H9 (cell line): ENCODE measurements at places on chromosomes 7 and 10. TPM values are rescaled to one million over a fixed set of nuclear protein-coding genes. Genes with fewer than 3 reads are reported as not detected.

GRCh38 chr10:76937181-76937600 lies 700.4 kb downstream of the KCNMA1 start:
- H3K4me3 ChIP-seq = no peak overlapping the region
- H3K27me3 ChIP-seq = no peaks in the 10 kb centered on the region
- H3K36me3 ChIP-seq = no peaks in the 10 kb centered on the region
- no peak for DNase-seq
- H3K27ac ChIP-seq = no peak overlapping the region
- no peaks in the 10 kb centered on the region for H3K4me1 ChIP-seq

The AKR1D1 gene
- total RNA-seq = 0.31 and 0.48 TPM in 2 replicates

The ZNF398 gene
- total RNA-seq = 62.1 and 62.4 TPM in 2 replicates

- no peaks in the 10 kb centered on the region for H3K4me1 ChIP-seq
- H3K36me3 ChIP-seq = no peaks in the 10 kb centered on the region
- H3K27ac ChIP-seq = no peak overlapping the region
- no peak overlapping the region for H3K4me3 ChIP-seq
- DNase-seq = no peak
Measured at GRCh38 chr7:151719031-151719896, 157.7 kb downstream of the PRKAG2 start.

- no peaks in the 10 kb centered on the region; the same call in 1 of the 3 replicates for H3K36me3 ChIP-seq
- no peak overlapping the region for H3K4me3 ChIP-seq
- no peak overlapping the region for H3K27ac ChIP-seq
- DNase-seq = no peak
- no peaks in the 10 kb centered on the region for H3K27me3 ChIP-seq
Measured at GRCh38 chr10:10811562-10811961, 206.1 kb upstream of the CELF2 start.

DNA sequence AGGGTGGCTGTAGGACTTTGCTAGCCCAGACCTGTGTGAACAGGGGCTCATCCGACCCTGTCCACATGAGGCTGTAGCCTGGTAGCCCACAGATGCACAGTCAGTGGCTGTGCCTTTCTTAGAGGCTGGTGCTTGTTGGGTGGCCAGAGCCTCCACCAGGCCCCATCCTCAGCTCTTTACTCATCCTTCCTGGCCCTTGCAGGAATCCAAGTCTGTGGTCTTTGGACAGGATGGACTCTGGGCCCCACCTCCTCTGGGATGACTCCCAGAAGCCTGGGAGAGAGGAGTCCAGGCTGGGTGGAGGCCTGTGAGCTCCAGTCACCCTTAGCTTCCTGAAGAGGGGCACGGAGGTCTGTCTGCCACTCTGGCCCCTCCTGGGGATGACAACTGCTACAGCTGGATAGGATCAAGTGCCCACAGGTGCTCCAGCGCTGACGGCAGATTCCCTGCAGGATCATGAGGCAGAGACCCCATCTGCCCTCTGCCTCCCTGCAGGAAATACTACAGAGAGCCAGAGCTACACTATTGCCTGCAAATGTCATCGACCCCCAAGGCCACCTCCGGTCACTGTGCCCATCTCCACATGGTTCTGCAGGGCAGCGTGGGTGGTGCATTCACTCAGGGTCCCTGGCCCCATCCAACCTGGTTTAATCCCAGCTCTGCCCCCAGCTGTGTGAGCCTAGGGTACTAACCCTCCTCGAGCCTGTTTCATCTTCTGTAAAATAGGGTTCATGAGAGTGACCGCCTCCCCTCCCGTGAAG lies 114.5 kb downstream of the PTPN20 start:
- no peak overlapping the region for H3K4me3 ChIP-seq
- H3K4me1 ChIP-seq = no peaks in the 10 kb centered on the region
- H3K27ac ChIP-seq = no peak overlapping the region
- DNase-seq = peak; percentile 14

- H3K4me3 ChIP-seq = no peak overlapping the region
- H3K36me3 ChIP-seq = peaks cover 15% of the 10 kb centered on the region
- DNase-seq = no peak
- H3K27ac ChIP-seq = no peak overlapping the region
- no peaks in the 10 kb centered on the region for H3K4me1 ChIP-seq
Measured at GRCh38 chr10:133466683-133467275, 13.0 kb downstream of the SCART1 start.

DNA sequence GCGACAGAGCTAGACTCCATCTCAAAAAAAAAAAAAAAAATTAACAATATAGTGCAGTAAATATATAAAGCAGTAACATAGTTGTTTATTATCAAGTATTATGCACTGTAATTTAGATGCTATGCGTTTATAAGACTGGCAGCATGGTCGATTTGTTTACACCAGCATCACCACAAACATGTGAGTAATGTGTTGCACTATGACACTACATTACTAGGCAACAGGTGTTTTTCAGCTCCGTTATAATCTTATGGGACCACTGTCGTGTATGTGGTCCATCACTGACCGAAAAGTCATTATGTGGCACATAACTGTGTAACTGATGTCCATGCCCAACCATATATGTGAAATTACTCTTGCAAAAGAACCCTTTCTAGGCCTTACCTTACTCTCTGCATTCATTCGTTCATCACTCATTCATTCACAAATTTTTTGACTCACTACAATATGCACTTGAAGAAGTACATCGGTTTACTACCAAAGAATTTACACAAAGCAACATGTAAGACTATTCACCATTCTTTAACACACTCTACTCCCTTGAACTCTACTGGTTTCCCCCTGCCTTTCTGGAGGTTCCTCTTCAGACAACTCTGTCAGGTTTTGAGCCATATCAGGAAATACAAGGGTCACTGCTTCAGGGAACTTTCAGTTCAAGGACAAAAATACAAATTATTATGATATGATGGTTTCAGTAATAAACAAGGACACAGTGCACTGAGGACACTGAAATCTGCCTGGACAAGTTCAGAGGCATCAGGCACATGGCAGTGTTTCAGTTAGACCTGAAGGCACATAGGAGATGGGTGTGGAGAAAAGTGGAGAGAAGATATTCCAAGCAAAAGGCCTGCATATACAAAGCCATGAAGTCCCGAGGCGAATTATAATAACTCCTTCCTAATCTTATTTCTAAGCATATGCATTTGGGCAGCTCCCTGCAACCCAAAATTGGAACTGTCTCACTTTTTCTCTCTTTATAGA lies 17.4 kb downstream of the ITGB1 start:
- peaks cover 4% of the 10 kb centered on the region for H3K36me3 ChIP-seq
- no peak overlapping the region for H3K4me3 ChIP-seq

DNA sequence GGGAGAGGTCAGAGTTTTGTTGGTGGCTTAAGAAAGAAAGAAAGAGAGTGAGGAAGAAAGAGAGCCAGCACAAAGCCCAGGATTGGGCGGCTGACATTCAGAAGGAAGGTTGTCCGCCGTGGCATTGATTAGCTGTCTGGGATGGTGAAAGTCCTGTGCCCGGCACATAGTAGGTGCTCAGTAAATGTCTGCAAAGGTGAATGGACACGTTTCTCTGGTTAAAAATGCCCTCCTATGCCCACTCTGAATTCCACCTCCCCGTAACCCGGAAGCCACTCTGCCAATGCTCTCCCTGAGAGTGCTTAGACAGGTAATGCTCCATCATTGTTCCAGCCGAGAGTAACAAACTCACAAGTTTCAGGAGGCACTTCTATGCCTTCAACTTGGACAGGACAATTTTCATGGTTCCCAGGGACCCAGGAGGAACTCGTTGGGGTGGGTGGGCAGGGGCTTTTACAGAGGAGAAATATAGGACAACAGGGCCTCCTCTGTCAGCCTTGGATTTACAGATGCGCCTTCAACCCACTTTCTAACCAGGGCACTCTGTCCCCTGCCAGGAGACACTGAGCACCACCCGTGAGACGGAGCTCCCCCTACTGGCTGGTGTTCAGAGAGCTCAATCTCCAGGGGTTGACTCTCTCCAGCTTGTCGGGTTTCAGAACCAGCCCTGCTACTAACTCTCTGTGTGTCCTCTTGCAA lies 411.5 kb upstream of the ZMIZ1 start:
- peak; percentile 81 for DNase-seq
- H3K27ac ChIP-seq = no peak overlapping the region
- no peaks in the 10 kb centered on the region for H3K36me3 ChIP-seq
- H3K27me3 ChIP-seq = no peaks in the 10 kb centered on the region
- H3K4me3 ChIP-seq = no peak overlapping the region

DNA sequence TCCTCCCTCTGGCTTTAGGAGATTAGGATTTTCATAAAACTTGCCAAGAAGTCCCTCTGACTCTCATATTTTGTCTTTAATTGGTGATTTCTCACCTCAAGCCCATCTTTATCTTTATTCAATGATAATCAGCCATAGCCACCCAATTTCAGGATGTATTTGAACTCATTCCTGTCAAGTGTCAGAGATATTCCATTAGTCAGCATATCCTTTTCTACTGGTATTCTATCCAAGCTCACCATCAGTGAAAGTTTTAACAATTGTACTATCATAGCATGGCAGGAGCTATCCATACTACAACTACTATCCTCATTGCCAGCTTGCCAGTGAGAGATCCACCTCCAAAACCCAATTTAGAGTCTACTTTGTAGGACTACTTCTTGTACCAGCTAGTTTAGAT lies 114.6 kb downstream of the GNAI1 start:
- H3K4me1 ChIP-seq = no peaks in the 10 kb centered on the region
- H3K27ac ChIP-seq = no peak overlapping the region
- H3K36me3 ChIP-seq = no peaks in the 10 kb centered on the region
- no peak for DNase-seq
- no peaks in the 10 kb centered on the region for H3K27me3 ChIP-seq
- H3K4me3 ChIP-seq = no peak overlapping the region
